CD4-positive, alpha-beta T cell treated with Interleukin-1 beta for 1 hour (primary cell): ENCODE measurements at places on chromosomes 7 and 10.

DNA sequence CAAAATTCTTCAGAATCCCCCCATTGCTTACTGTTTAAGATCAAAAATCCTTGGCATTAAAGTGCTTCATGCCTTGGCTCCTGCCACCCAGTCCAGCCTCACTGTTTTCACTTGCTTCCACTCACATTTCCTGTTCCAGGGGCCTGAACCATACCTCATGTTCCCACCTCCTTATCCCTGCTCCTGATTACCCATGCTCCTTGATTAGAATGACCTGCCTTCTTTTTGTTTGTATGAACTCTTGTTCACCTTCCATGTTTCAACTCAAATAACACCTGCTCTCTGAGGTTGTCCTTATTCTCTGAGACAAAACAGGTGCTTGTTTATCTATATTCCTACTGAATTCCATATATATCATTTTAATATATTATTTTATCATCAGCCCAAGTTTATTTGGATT, 77.1 kb upstream of the VSTM2A start:
- DNase-seq: no peak

DNA sequence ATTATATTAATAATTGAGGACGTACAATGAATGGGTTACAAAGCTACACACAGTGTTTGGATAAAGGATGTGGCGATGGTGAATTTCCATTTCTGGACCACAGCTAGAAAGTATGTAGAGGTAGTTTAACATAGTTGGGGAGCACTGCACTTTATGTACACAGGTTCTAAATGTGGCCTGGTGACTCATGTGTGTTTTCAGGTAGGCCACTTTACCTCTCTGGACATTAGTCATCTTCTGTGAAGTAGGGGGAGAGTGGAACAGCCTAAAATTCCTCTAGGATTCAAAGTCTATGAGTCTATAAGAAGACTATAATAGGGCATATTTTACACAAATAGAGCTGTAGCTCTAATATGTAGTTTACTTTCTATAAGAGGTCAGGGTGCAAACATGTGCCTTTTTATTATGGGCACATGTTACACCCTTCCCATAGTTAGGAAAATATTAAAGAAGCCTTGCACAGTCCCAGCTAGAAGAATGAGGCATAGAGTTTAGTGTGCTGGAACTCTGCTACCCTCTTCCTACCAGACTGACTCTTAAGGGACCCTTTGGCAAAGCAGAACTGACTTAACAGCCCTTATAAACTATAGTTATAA, 594.9 kb downstream of the LRMDA start:
- DNase-seq: no peak

DNA sequence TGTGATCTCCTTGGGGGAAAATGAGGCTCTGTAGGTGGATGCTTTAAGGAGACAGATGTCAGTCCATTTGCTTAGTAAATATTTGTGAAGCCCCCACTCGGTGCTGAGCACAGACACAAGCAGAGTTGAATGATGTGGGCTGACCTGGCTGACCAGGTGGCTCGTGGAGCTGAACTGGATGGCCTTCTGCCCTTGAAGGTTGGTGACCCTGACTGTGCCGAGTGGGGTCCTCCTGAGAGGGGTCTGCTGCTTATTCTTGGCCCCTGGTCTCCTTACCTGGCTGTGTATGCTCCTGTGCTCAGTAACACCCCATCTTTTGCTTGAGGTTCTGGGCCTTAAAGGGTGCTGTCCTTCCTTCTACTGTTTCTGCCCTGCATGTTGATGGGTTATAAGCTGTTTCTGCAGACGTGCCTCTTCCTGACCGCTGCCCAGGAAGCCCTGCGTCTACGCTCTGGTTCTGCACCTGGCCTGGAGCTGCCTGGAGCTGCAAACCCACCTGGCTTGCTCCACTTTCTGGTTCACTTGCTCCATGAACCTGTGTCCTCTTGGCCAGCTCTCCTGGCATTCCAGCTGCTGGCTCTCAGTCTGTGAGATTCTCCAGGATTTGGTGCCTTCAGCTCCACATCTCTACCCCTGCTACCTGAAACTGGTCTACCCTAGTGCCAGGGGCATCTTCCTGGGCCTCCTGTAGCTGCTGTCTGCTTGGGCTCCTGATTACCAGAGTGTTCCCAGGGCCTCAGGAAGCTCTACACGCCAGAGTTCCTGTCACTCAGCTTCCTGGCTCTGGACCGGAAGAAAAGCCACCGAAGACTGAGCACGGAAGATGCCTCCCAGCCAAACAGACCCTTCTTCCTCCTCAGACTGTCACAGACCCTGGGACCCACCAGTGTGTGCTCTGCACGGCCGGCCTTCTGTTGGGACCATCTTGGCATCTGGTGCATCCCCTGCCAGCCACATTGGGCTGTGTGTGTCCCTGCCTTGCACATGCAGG, 76.5 kb downstream of the ADCY1 start:
- no peak for DNase-seq

DNA sequence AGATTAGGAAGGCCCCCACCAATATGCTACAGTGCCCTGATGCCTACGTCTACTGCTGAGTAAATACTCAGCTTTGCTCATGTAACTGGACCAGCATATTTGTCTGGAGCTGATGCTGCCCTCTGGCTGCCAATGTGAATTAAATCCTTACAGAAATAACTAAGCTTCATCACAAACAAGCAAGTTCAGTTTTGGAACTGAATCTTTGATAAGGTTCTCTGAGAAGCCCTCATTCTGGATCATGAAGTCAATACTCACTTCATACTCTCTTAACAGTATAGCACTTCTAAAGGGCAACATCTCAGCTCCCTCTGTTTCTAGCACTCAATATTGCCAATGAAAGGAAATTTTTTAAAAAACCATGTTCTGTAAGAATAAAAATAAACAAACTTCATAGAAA, 246.7 kb downstream of the ETV1 start:
- no peak for DNase-seq

- no peak for DNase-seq
These were observed 77.9 kb downstream of the HERPUD2 start for GRCh38 chr7:35617041-35617440.

DNA sequence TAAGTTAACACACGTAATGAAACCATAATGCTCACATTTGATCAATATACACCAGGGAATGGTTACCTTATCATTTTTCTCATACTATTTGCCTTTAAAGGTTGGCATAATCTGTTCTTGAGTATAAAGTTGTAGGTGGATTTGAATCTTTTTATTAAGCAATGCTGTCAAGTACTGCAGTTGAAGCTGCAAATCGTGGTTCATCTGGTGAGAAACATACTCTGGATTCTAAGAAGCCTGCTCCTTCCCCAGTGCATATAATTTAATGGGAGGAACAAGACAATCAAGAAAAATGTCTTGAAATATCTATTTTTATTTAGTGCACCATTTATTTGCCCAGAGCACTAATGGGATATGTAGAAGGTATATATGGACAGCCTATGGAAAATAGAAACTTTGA, 68.7 kb upstream of the DLX6 start:
- no peak for DNase-seq

DNA sequence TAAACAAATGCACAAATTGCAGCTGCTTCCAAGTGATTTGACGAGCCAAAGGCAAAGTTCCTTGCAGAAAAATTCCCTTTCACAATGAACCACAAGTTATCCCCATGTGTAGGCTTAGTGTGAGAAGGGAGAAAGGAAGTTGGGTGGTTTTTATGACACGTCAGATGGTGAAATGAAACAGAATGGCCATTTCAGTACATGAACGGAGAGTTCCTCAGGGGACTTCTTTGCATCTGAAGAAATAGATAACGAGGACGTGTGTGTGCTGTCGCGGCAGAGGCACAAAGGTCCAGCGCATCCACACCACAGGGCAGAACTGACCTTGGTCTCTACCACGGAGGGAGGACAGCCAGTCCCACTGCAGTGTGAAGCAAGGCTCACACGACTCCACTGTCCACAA, 135.9 kb downstream of the PAXIP1 start:
- no peak for DNase-seq
